ENCODE measurements at places on chromosomes 5 and 9.
A peak's percentile ranks its signal among the peaks of the same experiment; 100 is the strongest.

DNA sequence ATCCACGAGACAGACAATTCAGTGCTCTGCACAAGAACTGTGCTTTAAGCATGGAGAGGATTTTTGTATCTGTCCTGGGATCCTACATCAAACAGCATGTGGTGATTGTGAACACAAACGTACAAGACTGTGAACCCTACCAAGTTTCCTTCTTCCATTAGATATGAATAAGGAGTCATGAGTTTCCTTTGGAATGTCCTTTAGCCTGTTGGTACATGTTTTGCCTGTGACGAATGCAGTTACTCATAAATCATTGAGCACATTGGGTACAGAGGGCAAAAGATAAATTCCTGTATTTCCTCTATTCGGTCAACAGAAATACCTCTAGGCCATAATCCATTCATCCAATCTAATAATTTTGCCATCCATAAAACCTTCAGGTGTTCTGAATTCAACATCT, 61.5 kb downstream of the FXN start:
- DNase-seq = no peak

GRCh38 chr9:10843151-10843550, 230.3 kb upstream of the PTPRD start:
- no peak for DNase-seq

DNA sequence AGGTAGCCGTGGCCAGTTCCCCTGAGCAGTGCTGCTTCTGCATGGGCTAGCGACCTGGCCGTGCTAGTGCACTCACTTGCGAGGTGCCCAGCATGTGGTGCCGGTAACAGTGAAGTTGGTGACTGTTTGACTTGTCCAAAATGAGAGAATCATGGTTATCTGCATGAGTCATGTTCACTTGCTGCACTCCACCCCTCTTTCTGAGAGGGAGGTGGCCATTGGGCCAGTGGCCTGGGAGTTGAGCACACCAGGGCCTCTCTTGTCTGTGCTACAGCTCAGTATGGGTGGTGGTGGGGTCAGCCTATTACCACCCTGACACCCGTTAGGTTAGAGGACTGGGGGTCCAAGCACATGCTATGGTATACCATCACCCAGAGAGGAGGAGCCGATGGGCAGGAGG, 55.4 kb upstream of the GARNL3 start:
- DNase-seq = no peak

DNA sequence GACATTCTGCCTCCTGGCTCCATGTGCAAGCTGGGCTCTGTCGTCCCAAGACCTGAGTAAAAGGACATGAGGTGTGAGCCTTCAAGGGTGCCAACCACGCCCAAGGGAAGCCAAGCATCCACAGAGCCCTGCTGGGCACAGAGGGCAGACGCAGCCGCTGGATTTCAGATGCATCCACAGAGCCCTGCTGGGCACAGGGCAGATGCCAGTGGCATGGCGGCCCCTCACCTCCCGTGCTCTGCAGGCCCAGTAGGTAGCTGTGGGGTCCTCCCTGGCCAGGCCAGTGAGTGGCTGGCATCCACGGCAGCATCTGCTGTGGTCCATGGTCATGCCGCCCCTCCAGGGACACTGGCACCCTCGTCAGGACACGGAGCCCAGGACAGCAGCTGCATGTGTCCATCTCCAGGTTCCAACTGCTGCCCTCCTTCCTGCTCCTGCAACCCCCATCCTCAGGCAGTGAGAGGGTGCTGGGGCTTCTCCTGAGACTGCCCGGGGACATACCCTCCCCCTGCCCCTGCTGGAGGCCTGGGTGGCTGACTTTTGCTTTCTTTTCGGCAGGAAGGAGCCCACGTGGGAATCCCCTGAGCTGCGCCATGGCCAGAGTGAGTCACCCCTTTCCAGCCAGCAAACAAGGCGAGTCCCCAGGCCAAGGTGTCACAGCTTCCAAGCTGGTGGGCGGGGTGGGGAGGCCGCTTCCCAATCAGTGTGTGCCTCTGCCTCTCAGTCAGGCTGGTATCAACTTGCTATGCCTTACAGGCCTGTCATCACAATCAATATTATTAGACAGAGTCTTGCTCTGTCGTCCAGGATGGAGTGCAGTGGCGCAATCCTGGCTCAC, 4.0 kb upstream of the TRAF2 start:
- DNase-seq = peak; percentile 82

- DNase-seq = no peak
Measured at GRCh38 chr5:124453221-124454051, 293.0 kb downstream of the ZNF608 start.

DNA sequence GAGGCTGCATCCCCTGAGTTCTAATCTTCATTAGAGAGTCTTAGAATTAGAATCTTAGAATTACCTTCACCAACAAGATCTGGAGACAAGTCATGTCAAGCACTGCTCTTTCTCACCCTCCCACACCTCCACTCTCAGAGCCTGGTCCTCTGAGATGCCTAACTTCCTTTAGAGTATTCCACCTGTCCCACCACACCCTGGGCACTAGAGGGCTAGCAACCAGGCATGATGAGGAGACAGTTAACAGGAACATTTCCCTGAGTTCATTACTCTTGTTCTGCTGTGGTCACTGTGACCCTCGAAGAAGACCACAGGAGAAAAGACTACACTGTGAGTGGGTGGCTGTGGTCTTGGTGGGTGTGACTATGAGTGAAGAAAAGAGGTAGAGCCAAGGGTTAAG, 25.2 kb upstream of the MAP1B start:
- no peak for DNase-seq

- DNase-seq = no peak
Measured at GRCh38 chr9:113502427-113503034, 39.0 kb downstream of the RGS3 start.

- DNase-seq = no peak
Measured at GRCh38 chr5:36505021-36505420, 101.4 kb upstream of the SLC1A3 start.

GRCh38 chr5:71834601-71835000, 115.5 kb downstream of the CARTPT start:
- no peak for DNase-seq

DNA sequence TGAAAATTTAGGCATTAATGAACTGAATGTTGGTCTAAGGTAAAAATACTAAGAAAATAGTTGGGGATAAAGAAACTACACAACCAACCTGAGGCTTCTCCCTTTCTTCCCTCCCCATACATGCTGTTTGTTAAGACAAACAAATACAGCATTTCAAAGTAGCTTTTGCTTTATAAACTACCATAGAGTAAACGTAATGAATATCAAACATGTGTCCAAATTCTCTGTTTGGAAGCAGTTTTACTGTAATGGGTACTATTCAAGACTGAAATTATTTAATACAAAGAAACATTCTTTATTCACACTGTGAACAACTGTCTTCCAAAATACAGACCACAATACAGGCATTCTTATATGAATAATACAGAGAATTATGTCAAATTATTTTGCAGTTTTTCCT, 52.0 kb downstream of the SLC44A1 start:
- no peak for DNase-seq

GRCh38 chr9:3468421-3469205, 57.2 kb downstream of the RFX3 start:
- DNase-seq = no peak

DNA sequence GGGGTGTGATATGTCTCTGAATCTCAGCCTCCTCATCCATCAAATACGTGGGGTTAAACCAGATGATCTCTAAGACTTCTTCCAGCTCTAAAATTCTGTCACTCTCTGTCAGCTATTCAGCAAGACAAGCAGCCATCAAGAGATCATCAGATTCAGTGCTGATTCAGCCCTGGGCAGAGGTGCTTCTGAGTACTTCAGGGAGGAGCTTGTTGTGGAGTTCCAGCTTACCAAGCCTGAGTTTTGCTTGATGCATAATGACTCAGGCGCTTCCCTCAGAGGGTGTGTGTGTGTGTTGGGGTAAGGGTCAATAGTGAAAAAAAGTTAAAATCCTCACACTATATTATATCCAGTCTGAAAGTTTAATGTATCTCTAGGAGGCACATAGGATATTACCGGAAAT, 29.6 kb upstream of the TAF1L start:
- DNase-seq = no peak

- no peak for DNase-seq
Measured at GRCh38 chr5:14370386-14370785, 211.2 kb upstream of the OTULINL start.

DNA sequence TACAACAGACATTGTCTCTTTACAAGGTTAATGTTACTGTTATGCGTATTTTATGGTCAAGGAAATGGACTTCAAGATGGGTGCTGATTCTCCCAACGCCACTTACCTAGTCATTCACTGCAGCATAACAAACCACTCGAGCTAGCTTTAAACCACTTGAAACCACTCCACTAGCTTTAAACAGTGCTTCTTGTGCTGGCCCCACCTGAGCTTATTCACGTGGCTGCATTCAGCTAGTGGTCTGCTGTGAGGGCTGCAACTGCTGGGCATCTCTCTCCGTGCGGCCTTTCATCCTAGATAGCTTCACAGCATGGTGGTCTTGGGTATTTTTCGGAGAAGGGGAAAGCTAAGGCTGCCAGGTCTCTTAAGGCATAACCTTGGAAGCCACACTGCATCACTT, 3.5 kb upstream of the HRH2 start:
- no peak for DNase-seq

- no peak for DNase-seq
Measured at GRCh38 chr9:130041648-130042405, 1.2 kb downstream of the FNBP1 start.

GRCh38 chr5:33855396-33855795, 36.4 kb downstream of the ADAMTS12 start:
- DNase-seq = no peak

- no peak for DNase-seq
Measured at GRCh38 chr9:27162045-27162444, 53.0 kb downstream of the TEK start.

DNA sequence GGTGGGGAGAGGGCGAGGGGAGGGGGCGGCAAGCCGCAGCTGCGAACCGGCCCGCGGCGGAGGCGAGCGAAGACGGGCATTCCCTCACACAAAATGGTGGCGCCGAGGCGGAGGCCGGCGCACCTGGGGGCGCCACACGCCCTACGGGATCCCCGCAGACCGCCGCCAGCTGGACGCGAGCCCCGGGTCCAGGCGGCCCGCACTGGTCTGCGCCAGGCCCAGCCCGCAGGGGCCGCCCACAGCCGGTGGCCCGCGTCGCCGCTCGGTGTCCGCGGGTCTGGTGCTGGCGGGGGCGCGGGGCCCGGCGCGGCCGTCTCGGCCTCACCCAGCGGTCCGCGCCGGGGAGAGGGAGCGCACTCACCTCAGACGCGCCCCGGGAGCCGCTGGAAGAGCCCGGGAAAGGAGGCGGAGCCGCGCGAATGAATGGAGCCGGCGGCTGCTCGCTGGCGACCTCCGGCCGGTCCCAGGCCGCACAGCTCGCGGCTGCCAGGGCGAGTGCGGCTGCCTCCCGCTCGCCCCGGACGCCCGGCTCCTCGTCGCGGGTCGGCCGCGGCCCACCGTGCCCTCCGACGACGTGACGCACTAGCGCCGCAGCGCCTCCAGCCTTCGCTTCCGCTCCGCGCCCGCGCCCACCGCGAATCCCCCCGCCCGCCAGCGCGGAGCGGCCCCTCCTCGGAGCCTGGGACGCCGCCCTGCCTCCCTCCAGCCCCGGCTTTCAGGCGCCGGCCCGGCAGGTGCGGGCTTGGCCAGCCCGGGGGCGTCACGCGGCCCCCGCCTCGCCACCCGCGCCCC, at the start of gene FAM169A:
Gene FAM169A (minus strand): TSS at position 584 of the 792 bp plus-strand sequence. CDS start 24,711 bp downstream, outside the sequence.
- peak; percentile 19 for DNase-seq

All from activated CD8-positive, alpha-beta memory T cell treated with anti-CD3 and anti-CD28 coated beads for 1 hour (primary cell).